ENCODE measurements at places on chromosomes 13 and 19. TPM values are rescaled to one million over a fixed set of nuclear protein-coding genes. Genes with fewer than 3 reads are reported as not detected.

- DNase-seq = no peak
- H3K4me1 ChIP-seq = no peaks in the 10 kb centered on the region
- no peaks in the 10 kb centered on the region for H3K27me3 ChIP-seq
- H3K27ac ChIP-seq = no peak overlapping the region
These were observed 104.6 kb upstream of the ZNF98 start for GRCh38 chr19:22526661-22527272.

DNA sequence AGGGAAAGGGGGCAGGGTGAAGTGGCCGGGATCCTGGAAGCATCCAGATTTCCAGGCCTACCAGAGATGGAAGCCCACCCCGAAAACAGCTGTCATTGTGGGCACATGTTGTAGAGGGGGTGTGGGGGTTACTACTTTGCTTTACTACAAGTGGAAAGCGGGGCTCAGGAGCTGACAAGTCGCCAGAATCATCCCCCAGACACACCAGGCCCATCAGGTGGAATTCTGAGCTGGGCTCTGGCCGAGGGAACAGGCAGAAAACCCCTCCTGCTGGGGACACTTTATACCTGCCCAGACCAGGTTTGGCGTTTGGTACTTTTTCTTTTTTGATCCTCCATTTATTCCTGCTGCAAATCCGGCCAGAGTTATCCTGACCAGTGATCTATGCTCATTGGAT is 3.8 kb downstream of the CDX2 start:
- DNase-seq = no peak
- peaks cover 4% of the 10 kb centered on the region for H3K4me1 ChIP-seq
- H3K4me3 ChIP-seq = no peak overlapping the region
- no peak overlapping the region for H3K27ac ChIP-seq
- H3K27me3 ChIP-seq = peaks cover 80% of the 10 kb centered on the region

DNA sequence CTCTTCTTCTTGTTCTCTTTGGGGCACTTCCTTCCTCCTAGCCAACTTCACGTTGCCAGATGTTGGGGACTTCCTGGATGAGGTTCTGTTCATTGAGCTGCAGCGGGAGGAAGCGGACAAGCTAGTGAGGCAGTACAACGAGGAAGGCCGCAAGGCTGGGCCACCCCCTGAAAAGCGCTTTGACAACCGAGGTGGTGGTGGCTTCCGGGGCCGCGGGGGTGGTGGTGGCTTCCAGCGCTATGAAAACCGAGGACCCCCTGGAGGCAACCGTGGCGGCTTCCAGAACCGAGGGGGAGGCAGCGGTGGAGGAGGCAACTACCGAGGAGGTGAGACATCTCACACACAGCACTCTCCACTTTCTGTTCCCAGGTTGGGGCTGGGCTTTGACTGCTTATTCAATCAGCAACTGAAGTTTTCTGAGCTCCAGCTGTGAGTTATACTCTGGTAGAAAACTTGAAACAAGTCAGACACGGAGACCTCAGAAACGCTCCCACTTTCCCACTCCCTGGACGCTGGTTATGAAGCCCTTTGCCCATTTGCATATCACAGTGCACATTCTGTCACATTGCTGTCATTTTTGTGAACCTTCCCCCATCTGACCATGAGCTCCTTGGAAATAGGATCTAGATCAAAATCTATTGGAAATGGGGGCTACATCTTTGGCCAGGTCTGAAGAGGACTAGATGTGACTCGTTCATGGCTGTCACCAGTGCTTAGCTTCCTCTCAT is 7.2 kb upstream of the CCDC97 start:
- peak overlapping the region; percentile 95 for H3K27ac ChIP-seq
- H3K36me3 ChIP-seq = peaks cover 87% of the 10 kb centered on the region
- peak overlapping the region; percentile 78 for H3K4me3 ChIP-seq
- peak; percentile 88 for DNase-seq

CABP5 gene
- not detected for total RNA-seq

FAM83E gene
- 5.1 TPM for total RNA-seq

DNA sequence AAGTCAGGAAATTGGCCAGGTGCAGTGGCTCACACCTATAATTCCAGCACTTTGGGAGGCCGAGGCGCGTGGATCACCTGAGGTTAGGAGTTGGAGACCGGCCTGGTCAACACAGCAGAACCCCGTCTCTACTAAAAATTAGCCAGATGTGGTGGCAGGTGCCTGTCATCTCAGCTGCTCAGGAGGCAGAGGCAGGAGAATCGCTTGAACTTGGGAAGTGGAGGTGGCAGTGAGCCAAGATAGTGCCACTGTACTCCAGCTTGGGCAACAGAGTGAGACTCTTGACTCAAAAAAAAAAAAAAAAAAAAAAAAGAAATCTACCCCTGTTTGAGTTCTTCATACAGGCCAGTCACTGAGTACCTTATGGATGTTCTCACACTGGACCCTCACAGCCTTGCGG is 42.0 kb downstream of the SLC15A1 start:
- peaks cover 5% of the 10 kb centered on the region for H3K27me3 ChIP-seq
- no peak overlapping the region for H3K27ac ChIP-seq
- no peaks in the 10 kb centered on the region for H3K36me3 ChIP-seq
- DNase-seq = no peak
- peaks cover 6% of the 10 kb centered on the region for H3K4me1 ChIP-seq

CEACAM21 gene
- 31.1 TPM for total RNA-seq
